ENCODE measurements at places on chromosomes 11 and 22.
A peak's percentile ranks its signal among the peaks of the same experiment; 100 is the strongest.

GRCh38 chr11:130509942-130510341 is 61.5 kb downstream of the ADAMTS15 start:
- DNase-seq, result no peak

- no peak for DNase-seq
Measured at GRCh38 chr22:20406686-20407408, 12.9 kb downstream of the ZNF74 start.

DNA sequence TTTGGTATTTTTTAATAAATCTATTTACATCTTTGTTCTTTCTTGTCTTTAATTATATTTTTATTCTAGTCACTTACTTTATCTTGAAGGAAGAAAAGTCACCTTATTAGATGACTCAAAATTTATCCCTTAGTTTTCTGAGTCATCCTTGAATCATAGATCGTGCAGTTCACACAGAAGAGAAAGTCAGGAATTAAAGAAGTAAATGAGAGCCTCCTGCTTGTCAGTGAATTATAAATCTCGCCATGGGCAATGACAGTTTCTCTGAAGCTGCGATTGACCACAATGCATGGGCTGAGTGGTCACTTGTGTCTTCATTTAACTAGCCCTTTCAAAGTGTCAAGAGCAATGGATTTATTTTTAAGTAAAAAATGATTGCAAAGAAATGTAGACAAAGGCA is 91.2 kb downstream of the LUZP2 start:
- DNase-seq, result no peak

- no peak for DNase-seq
Measured at GRCh38 chr11:130437848-130438247, 9.4 kb upstream of the ADAMTS8 start.

DNA sequence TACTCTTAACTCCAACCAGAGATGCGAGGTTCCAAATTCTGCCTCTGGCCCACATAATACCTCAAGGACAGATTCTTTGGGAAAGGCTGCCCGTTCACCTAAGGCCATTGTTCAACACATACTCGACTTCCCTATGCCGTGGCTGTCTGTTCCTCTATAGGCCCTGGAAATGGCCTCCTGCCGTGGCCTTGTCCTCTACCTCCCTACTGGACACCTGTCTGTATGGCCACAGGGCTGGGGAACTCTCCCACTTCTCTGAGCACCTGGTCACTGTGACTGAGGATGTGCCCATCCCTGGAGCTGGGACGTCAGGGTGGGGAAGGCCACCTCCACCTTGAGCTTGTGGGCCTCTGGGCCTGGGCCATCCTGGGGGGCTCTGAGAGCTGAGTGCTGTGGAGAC is 340.5 kb upstream of the B3GAT1 start:
- DNase-seq, result no peak

DNA sequence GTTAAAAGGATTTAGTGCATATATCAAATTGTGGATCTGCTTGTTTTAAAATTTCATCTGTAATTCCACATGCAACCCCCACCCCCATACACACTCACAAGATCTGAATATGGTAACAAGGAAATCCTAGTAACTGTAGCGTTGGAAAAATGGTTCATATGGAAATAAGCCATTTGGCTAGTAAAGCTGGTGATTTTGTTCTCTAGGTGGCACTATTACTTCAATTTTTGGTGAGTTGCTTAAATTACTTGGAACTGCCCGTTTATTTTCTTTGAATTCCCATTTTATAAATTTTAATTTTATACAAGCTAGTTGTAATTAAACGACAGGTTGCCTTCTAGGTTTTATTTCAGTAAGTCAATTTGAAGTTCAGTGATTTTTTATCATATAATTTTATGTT is 5.3 kb downstream of the BDNF start:
- DNase-seq, result no peak

DNA sequence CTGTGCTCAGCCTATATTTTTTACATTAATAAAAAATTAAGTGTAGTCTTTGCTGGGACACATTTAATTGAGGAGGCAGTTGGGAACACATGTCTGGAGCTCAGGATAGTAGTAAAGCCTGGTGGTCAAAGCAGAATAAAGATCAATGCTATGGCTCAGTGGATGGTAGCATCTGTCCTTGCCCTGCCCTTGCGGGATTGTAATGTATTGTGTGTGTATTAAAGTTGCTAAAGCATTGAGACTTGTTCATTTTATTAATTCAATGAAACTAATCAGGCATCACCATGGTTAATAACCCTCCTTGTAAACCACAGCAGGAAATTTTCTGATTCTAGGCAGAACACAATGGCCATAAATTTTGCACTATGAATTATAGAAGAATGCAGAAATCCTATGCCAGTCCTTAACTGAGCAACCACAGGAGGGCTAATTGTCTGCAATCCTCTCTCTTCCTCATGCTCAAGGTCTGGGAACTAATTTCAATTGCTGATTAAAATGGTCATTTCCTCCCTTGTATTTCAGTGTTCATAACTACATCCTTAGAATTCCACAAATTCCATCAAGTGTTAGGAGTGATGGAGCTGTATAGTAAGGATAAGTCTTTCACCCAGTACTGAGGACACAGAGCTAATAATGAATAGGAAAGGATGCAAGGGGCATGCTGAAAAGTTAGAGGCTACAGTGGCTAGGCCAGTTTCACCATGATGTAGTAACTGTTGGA is 403.2 kb upstream of the DDI1 start:
- no peak for DNase-seq

GRCh38 chr11:57977709-57978108 is 46.0 kb upstream of the OR9Q1 start:
- DNase-seq, result no peak

- no peak for DNase-seq
Measured at GRCh38 chr11:77074205-77074604, 7.4 kb downstream of the CAPN5 start.

- DNase-seq, result peak; percentile 9
Measured at GRCh38 chr11:86672007-86672621, at the start of gene ME3. ME3 (minus strand) TSS chr11:86672616.

GRCh38 chr11:22554221-22554620 is 71.4 kb downstream of the FANCF start:
- DNase-seq, result no peak

- DNase-seq, result no peak
Measured at GRCh38 chr22:26476705-26477340, 6.8 kb downstream of the HPS4 start.

GRCh38 chr11:104338186-104338585 is 174.2 kb upstream of the PDGFD start:
- no peak for DNase-seq

- DNase-seq, result peak; percentile 70
Measured at GRCh38 chr11:117843666-117844484, 19.3 kb upstream of the FXYD2 start.

GRCh38 chr22:26512149-26512793 is at the start of gene TFIP11:
TFIP11 (minus strand) TSS chr22:26512473; CDS start chr22:26510272, 2,201 bp downstream.
- peak; percentile 85 for DNase-seq

- no peak for DNase-seq
Measured at GRCh38 chr22:23556026-23556620, 24.0 kb downstream of the IGLL1 start.

DNA sequence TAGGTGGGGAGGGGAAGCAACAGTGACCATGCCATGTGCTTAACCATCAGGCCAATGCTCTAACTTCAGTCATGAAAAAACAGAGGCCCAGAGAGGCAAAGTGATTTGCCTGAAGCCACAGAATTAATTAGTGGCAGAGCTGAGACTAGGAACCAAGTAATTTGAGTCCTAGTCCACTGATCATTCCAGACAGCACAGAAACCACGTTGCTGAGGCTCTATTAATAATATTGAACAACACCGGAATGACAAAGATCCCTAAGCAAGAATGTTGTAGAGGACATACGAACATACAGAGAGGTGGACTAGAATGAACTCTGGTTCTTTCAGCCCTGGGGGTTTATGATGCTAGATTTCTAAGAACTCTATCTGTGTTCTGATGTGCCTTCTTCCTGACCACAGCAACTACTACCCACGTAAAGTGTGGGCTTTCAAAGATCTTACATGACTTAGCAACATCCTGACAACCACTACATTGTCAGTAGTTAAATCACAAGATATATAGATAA is 92.3 kb downstream of the GAB2 start:
- no peak for DNase-seq

GRCh38 chr11:79193663-79194310 is 247.0 kb downstream of the TENM4 start:
- no peak for DNase-seq

GRCh38 chr11:36508743-36509142 is 1.3 kb downstream of the TRAF6 start:
- DNase-seq, result no peak

DNA sequence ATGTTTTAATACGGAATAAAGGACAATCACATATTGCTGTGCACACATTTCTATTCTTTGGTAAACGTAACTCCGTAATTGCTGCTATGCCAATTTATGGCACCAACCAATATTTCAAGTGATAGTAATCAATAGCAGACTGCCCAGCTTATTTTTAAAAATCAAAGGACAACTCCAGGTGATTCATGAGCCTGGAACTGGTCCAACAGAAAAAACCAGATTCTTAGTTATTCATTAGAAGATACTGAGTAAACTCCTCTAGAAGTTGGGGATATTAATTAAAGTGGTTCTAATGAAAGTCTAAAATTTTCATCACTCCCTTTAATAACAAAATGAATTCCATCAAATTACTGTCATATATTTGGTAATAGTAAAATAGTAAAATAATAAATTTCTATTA is 9.4 kb upstream of the OR52H1 start:
- DNase-seq, result no peak

- peak; percentile 6 for DNase-seq
Measured at GRCh38 chr11:10807493-10808234, 1.1 kb downstream of the EIF4G2 start.

GRCh38 chr22:28773461-28773867 is 969 bp downstream of the CCDC117 start:
- no peak for DNase-seq

DNA sequence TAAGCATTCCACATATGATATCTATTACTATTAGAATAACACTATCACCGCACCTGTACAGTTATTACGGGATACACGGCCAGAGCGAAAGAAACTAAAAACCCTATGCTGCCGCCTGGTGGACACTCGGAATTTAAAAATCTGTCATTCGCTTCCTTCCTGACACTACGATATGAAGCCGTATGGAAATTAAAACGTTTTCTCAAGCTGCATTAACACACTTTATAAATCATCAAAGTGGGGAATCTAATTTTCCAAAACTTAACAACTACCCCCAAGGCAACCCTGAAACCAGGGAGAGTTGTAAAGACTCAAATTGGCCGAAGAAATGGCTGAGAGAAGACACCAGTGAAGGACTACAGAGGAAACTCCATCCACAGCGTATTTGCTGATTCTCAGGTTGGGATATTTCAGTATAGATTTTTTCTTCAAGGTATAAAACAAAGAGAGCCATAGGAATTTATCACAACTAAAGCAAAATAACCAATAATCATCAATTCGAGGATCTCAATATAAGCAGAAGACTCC is 1.4 kb downstream of the CCDC73 start:
- DNase-seq, result peak; percentile 34

DNA sequence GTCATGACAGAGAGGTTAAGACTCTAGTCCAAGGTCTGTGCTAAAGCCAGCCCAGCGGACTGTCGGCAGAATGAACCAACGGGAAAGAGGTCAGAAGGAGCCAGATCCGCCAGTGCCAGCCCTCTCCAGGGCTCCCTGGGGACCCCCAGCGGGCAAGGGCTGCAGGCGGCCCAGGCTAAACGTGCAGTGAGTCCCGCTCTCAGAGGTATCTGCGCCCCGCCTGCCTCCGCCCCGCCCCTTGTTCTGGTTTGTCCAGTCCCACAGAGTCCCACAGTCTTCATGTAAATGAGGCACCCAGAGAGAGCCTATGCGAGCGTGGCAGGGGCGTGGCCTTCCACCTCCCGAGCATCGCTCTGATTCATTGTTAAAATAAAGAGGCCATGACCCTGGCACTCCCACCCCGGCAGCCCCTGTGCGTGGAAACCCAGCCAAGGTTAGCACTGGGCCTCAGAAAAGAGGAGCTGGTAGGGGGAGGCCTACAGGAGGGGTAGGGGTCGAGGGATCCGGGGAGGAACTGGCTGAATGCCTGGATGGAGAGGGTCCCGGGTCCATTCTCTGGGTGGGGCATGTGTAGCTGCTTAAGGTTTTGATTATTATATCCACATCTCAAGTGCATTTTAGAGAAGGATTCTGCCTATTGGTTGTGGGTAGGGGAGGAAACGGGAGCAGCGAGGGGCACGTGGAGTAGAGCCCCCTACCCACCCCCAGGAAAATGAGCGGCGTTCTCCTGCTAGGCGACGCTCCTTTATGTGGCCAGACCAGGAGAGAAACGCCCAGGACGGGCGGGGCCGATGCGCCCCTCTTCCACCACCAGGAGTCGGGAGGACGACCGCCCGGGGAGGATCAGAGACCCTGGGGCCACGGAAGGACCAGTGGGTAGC is at the start of gene TRIOBP:
Gene TRIOBP, plus strand, starts transcription at position 392 of the 881 bp plus-strand sequence. CDS start 4,318 bp downstream, outside the sequence.
- peak; percentile 52 for DNase-seq

- no peak for DNase-seq
Measured at GRCh38 chr22:39343259-39344045, 6.3 kb upstream of the SYNGR1 start.

GRCh38 chr11:58222721-58223120 is 6.0 kb downstream of the OR10Q1 start:
- no peak for DNase-seq

DNA sequence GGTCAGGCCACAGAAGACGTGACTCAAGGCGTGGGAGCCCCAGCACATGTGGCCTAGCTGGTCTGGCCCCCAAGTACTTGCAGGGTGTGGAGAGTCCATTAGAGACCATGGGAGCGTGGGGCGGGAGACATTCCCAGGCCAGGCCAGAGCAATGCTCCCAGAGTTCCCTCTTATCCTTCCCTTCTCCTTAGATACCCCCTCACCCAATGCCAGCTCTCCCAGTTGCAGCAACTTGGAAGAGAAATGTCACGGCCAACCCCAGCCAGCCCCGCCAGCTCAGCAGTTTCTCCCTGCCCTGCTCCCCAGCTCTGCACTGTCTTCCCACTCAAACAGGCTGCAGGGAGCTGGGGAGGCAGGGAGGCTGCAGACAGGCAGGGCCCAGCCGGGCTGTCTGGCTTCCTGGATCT is 65.4 kb upstream of the TSPAN18 start:
- no peak for DNase-seq

DNA sequence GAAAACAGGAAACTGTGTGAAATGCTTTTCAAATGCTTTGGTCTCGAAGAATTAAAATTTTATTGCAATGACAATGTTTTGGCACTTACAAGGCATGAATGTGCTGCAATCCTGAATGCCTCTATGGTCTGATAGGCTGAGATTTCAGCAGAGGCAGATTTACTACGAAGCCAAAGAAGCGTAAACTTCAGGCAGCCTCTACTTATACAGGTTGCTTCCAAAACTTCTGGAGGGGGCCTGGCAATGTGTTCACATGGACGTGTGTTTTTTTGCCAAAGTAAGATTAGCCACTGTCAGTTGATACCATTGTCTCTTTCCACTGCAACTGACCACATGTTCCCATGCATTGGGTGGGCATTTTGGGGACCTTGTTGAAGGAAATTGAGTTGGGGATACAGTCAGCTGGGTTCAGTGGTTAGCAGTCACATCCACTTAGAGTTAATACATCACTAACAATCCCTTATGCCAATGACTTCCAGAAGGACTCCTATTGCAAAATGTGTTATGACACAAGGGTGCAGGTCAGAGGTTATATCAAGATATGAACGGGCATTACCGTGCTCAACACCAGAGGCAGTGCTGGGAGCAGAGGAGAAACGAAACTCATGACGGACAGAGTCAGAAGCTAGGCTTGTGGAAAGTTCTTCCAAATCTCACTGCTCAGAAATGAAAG is 48.8 kb downstream of the ABTB2 start:
- no peak for DNase-seq

GRCh38 chr11:10653946-10654810 is 39.4 kb downstream of the IRAG1 start:
- DNase-seq, result peak; percentile 16
